Renal cortical epithelial cell (primary cell): ENCODE measurements at places on chromosomes 5 and 9.

GRCh38 chr5:6715271-6715670 lies 2.0 kb downstream of the TENT4A start:
- no peak for DNase-seq

DNA sequence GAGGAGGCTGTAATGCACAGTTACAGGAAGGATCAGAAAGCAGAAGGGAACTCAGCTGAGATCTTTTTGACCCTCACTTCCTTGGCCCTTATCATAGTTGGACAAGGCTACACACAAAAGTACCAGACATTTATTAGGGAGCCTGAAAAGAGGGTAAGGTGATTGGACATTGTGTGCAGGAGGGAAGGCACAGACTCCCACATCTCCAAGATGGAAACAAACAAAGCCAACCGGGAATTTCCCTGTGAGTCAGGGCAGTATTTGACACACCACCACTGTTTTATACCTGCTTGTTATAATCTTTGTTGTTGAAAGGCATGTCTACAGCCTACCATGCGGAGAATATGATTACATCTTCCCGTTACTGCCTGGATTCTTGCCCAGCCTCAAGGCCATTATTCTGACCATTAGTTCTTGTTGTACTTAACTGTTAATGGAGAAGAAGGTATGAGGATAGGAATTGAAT lies 3.0 kb upstream of the CCNG1 start:
- peak; percentile 96 for DNase-seq

- DNase-seq, result no peak
Measured at GRCh38 chr5:134594797-134595457, 37.7 kb downstream of the SAR1B start.

- DNase-seq, result no peak
Measured at GRCh38 chr5:27403243-27403882, 365.0 kb upstream of the CDH9 start.

DNA sequence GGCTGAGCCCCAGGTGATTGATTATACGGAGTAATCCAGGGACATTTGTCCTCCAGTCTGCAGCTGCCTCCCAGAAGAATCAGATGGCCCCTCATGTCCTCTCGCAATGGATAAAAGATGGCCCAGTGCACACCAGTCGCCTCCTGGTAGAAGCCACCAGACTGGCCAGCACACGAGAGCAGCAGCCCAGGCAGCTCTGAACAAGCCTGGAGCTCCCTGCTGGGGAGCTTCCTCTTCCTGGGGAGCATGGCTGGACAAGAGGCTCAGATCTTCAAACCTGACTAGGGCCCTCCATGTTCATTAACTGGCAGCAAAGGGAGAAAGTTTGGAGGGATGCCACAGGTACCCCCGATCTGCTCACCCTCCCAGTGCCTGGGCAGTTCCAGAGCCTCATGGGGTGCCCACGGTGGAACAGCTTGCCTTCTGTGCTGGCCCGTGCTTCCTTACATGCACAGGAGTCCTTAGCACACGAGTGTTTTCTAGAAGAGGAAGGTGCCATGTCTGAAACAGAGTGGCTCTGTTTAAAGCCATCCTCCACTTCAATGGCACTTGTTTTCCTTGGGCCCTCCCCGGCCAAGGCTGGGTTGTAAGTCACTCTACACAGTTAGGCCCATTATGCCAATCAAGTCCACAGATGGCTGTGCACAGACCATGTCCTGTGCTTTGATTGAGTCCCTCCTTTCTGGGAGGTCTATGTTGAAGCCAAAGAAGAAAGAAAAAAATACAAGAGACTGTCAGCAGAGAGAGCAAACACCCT lies 75.6 kb downstream of the PRRT1B start:
- DNase-seq, result no peak

- no peak for DNase-seq
Measured at GRCh38 chr5:141704782-141705297, 22.8 kb upstream of the ARAP3 start.

DNA sequence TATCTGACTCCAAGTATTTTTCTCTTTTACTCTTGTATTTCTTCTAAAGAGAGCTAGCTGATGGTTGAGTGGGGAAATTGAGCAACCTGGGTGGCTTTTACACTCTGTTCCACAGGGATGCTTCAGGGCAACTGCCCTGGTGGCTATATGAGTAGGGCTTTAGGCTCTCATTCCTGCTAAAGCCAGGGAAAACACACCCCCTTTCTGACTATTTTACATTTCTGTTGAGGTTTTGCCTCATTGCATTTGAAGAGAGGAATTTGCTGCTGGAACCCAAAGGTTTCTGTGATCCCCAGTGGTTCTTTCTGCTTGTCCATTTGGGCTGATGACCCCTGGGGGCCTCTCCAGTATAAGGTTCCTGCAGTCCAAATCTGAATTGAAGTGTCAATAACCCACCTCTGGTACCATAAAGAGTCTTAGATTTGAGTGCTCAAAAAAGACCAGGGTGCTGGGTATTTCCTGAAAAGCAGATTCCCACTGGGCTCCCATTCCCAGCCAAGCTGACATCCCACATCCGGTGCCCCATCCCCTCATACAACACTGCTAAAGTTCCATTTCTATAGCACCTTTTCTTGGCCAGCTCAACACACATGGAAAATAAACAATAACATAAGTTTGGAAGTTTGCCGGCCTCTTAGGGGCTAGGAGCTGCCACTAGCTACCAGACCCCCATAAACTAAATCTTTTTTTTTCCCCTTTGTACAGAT lies 59.5 kb downstream of the PAPPA start:
- peak; percentile 49 for DNase-seq

GRCh38 chr9:7960320-7961050 lies 160.9 kb upstream of the DMAC1 start:
- DNase-seq, result no peak

- no peak for DNase-seq
Measured at GRCh38 chr9:15182101-15182551, 124.9 kb downstream of the TTC39B start.

- DNase-seq, result no peak
Measured at GRCh38 chr5:89246864-89247263, 363.9 kb upstream of the MEF2C start.

DNA sequence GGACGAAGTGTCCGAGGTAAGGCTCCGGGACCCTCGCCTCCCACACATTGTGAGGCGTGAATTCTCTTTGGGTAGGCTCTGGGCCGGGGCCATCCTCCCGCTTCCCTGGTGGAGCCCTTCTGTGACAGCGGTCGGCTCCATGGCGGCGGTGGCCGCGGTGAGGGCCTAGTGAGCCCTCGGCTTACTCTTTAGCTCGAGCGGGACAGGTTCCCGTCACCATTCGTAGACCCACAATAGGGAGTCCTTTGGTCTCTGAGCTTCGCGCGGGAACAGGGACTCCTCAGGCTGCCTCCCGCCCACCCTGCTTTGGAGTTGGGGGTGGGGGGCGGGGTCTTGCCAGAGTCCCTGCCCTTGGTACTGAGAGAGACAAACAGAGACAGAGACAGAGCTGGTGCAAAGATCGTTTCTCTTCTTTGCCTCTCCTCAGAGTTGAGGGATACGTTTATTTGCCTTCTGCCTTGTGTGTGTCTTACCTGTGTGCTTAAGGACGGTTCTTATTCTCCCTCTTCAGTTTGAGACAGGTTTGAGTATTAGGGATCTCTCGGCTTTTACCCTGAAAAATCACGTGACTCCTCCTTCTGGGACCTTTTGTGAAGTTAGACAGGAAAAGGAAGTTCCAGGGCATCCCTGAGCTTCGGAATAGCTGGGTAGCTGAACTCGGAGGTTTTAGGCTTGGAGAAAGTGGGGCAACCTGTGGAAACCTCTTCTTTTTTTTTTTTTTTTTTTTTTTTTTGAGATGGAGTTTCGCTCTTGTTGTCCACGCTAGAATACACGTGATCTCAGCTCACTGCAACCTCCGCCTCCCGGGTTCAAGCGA lies 833 bp downstream of the ANKHD1 start:
- DNase-seq, result peak; percentile 43

GRCh38 chr9:100589582-100589981 lies 11.7 kb downstream of the CAVIN4 start:
- peak; percentile 61 for DNase-seq

DNA sequence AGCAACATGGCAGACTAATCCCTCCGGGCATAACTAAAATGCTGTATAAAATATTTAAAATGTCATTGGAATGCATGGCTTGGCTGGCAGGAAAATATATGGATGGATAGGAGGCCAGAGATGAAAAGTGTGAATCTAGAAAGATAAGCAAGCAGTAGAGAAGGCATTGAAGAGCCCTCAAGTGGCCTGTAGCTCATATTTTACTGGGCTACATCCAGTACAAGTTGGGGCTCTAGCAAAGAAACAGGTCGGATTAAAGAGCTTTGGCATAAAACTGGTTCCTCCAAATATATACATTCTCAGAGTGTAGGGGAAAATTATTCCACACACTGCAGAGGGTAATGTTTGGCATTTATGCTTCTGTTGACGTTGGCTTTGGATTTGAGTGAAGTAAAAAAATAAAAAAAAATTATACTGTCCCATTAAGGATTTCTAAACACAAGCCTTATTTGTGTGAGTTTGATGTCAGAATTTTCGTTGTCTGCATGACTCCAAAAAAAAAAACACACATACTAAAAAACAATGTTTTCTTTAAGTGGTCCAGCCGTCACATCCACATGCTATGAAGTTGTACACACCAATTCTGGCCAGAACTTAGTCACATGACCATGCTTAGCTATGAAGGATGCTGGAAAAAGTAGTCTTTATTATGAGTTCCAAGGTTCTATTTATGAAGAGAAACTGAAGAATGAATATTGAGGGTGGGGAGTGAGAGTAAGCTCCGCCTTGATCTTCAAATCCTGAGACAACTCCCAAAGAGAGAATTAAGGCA lies 147.0 kb downstream of the TLE1 start:
- DNase-seq, result no peak

GRCh38 chr9:13770956-13771355 lies 491.5 kb upstream of the MPDZ start:
- DNase-seq, result no peak

GRCh38 chr5:158976035-158976434 lies 123.7 kb downstream of the EBF1 start:
- DNase-seq, result peak; percentile 91

DNA sequence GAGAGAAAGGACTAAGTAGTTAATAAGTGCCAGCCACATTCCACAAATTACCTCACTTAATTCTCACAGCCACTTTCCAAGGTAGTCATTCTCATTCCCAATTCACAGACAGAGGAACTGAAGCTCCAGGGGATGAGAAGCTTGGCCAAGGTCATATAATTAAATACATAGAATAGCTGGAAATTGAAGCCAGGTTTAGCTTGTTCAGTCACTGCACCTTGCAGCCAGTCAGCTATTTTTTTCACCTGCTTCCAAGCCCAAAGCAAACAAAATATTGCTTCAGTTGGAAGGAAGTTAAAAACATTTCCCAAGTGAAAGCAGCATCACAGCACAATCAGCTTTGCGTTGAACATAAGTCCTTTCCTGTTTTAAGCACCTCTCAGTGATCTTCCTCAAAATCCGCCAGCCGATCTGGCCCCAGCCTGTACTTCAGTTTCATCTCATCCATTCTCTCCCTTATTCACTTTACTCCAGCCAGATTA lies 4.8 kb downstream of the ALDH1A1 start:
- DNase-seq, result peak; percentile 89

DNA sequence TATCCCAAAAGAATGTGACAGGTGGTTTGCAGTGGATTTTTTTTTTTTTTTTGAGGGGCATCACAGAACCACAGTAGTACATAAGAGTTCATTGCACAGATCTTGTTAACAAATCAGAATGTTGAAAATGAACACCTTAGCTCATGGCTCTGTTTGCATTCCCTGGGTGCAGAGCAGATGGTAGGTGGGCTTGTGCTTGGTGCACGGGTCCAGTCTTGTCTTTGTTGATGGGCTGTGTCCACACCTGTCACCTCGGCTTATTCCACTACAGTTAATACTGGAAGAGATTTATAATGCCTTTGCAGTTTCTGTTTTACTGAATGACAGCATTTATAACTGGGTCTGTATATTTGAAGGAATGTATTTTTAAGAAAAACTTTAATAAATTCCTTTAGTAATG lies 146.6 kb downstream of the KDM4C start:
- no peak for DNase-seq

DNA sequence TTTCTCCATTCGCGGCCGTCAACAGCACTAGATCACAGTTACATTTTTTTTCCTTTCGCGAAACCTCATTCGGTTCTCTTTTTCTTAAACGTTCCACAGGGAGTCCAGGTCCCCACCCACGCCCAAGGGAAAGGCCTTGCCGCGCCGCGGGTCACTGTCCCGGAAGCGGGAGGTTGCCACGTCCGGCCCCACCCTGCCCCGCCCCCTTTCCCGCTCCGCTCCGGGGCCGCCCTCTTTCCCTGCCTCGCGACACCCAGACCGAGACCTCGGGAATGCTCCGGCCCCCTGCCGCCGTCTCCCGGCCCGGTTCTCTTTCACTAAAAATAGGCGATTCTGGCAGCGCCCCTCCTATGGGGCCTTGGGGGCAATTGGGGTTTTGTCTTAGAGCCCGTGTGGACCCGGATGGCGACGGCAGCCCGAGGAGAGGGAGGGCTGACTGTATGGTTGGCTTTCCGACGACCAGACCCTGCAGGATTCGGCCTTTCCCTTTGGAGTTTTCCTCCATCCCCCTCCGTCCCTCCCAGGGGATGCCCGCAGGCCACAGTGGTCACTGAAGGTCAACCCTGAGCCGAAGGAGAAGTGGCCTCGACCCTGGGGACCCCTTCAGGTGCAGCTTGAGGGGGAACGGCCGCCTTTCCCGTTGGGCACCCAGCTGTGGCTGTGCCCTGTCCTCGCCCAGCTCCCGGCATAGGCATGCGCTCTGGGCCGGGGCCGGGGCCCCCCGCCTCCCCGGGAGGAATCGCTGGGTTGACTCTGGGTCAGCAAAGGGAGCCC lies 2.8 kb upstream of the RACK1 start:
- DNase-seq, result peak; percentile 59

DNA sequence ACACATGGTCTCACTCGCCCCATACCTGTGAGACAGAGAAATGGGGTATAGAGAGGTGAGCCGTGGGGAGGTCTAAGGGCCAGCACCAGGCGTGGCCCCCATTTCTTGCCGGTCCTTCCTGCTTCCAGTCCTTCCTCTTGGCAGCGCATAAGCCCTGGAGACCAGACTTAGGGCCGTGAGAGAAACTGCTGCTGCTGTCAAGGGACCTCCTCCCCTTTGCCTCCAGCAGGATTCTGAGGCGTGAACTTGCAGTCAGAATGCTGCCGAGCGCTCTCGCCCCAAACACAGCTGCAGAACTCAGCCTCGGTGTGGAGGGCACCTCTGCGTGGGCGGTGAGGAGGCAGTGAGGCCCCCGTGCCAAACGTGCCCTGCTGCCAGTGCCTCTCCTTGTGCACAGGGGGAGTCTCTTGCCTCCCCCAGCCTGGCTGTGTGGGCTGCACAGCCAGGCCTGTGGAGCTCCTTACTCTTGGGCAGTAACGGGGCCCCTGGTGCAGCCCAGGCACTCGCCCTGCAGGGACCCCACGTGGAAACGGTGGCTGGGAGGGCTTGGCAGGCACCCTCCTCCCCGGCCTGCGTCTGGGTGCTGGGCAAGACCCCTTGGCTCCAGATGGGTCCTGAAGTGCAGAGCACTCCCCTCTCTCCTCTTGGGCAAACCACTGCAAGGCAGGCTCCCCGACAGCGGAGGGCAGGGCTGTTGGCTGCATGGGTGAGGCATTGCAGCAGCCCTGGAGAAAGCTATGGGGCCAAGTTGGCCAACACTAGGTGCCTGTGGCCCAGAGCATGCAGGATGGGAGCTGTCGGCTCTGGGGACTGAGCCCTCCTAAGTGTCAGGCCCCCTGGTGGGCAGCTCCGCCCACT lies 85.4 kb downstream of the RXRA start:
- no peak for DNase-seq
